ENCODE measurements at places on chromosomes 13 and 19.

DNA sequence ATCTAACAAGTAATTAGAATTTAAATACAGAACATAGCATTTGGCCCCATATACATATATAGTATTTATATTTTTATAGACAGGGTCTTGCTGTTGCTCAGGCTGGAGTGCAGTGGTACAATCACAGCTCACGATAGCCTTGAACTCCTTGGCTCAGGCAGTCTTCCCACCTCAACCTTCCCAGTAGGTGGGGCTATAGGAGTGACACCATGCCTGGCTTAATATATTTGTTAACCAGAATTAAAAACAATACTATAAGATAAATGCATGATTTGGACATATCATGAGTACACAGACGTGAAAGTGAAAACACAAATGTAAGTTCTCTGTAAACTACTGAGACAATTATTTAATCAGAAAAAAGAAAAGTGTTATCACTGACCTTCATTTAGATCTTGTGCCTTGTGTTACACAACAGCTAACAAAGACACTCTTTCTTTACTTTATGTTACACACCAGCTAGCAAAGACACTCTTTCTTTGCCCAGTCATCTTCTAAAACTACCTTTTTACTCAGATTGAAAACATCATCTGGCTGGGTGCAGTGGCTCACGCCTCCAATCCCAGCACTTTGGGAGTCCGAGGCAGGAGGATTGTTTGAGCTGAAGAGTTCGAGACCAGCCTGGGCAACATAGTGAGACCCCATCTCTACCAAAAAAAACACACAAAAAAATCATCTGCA, 22.6 kb downstream of the CARS2 start:
- no peak for DNase-seq

- no peak for DNase-seq
Measured at GRCh38 chr13:35838356-35838755, 292.8 kb downstream of the DCLK1 start.

GRCh38 chr19:41595258-41595889, 19.4 kb downstream of the CEACAM21 start:
- peak; percentile 90 for DNase-seq

- DNase-seq: no peak
Measured at GRCh38 chr19:54458648-54459281, 4.8 kb downstream of the LENG9 start.

DNA sequence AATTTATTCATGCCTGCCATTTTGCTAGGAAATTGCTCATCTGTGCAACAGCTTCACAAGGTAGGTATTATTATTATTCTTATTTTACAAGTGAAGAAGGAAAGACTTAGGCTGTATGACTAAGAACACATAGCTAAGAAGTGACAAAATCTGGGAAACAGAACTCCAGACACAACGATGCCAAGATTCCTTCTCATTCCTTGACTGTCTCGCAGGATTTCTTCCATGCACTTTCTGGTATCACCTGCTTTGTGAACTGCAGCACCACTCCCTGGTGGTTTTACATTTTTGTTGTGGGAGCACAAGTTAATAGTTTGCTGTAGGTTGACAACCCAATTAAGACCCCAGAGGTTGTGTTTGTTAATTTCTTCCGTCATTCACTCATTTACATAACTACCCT, 188.5 kb downstream of the LACC1 start:
- no peak for DNase-seq

DNA sequence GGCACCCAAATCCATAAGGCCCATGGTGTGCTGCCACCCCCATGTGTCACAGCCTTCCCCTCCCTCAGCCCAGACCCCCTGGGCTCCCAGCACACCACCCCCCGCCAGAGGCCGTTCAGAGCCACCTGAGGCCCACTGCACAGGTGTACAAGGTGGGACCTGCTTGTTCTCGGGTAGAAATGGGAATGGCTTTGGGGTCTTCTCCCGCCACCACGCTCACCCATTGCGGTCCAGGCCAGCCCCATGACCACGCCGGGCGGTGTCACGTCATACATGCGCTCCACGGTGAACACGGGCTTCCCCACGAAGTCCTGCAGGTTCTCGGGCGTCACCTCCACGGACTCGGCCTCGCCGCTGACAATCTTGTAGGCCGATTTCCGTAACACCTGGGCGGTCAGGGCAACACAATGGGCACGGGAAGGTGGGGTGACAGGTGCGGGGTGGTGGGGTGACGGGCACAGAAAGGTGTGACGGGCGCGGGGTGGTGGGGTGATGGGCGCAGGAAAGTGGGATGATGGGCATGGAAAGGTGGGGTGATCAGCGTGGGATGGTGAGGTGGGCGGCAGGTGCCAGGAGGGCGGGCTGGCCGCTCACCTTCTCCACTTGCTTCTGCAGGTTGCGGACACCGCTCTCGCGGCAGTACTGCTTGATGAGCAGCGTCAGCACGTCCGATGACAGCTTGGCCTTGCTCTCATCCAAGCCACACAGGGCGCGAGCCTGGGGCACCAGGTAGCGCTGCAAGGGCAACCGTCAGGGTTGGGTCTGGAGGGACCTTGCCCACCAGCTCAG, 4.3 kb downstream of the RPL36 start:
- DNase-seq: no peak

Data from MV-4-11 (cell line).